ENCODE measurements at places on chromosomes 7 and 10.
A peak's percentile ranks its signal among the peaks of the same experiment; 100 is the strongest.

GRCh38 chr7:127536741-127537140, 48.7 kb downstream of the GCC1 start:
- no peak for DNase-seq

DNA sequence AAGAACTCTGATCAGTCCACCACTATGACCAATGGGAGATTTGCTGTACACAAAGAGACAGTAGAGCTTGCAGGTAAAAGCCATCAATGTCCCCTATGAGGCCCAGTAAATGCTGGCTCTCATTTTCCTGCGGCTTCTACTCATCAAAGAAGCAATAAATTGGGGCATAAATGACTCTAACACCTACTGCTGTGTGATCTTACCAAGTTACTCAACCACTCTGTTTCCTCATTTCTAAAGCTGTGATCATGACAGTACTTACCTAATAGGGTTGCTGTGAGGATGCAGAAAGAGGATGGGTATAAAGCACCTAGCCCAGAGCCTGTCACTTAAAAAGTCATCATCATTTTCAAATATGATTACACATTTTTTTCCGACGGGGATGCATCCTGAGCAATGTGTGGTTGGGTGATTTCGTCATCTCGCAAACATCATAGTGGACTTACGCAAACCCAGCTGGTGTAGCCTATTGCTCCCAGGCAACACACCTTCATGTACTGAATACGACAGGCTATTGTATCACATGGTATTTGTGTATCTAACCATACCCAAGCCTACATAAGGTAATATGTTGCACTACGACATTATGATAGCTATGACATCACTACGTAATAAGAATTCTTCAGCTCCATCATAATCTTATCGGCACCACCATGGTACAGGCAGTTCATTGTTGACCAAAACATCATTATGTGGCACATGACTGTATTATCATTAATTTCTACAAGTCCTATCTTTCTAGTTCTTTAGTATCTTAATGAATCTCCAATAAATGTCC, 7.1 kb upstream of the MGMT start:
- DNase-seq: no peak

- no peak for DNase-seq
These were observed 9.4 kb downstream of the STK17A start for GRCh38 chr7:43592326-43592725.

GRCh38 chr7:142864980-142865747, 10.3 kb downstream of the EPHB6 start:
- no peak for DNase-seq

DNA sequence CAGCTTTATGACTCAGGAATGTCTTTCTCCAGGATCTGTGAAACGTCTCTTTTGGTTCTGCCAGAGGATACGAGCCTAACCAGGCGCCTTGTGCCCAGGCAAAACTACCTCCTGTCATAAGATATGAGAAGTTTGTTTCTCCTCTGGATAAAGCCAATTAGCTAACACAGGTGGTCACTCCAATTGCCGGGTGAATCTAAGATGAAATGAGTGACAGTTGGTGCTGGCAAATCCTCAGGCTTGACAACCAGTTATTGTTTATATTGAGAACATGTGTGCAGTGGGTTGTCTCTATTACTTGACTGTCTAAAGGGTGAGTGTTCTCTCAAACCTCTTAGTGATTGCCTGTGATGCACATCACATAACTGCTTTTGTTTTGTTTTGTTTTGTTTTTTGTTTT, 449.1 kb downstream of the XPNPEP1 start:
- no peak for DNase-seq

- DNase-seq: peak; percentile 6
These were observed 237.4 kb downstream of the WDR11 start for GRCh38 chr10:121088524-121088923.

DNA sequence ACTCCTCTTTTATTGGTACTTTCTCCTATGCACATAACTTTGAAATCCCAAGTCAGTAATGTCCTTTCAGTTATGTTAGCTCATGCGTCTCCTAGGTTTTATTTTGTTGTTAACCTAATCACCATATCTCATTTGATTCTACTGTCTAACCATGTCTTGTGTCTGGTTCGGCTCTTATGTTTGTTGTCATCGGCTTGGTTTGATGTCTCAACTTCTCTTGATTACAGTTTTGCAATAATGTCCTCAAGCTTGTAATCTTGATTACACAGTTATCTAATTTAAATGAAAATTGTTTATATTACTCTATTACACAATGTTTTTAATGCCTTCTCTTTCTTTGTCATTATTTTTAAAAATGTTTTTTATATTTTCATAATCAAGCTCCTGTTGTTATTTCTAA, 35.9 kb upstream of the SEMA3A start:
- DNase-seq: no peak

GRCh38 chr7:155234158-155234492, 63.6 kb upstream of the INSIG1 start:
- no peak for DNase-seq

- no peak for DNase-seq
These were observed 96.4 kb upstream of the ETV1 start for GRCh38 chr7:14085901-14086300.

GRCh38 chr10:95297402-95297801, 6.6 kb upstream of the PDLIM1 start:
- DNase-seq: peak; percentile 8

DNA sequence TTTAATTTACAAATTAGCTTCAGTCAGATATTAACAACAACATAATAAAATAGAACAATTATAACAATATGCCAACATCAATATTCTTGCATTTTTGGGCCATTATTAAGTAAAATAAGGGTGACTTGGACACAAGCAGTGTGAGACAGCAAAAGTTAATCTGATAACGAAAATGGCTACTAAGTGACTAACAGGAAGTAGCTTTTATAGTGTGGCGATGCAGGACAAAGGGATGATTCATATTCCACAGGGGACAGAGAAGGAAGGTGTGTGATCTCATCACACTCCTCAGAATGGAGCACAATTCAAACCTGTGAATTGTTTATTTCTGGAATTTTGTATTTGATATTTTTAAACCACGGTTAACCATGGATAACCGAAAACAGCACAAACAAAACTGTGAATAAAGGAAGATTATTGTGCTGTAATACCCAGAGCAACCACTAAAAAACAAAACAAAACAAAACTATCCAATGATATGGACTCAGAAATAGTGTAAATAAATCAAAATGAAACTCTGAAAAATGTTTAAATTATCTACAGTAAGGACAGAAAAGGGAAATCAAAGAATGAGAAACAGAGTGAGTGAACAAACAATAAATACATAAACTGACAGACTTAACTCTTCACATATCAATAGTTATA, 66.9 kb upstream of the TFEC start:
- DNase-seq: no peak

GRCh38 chr7:6242561-6242960, 29.9 kb downstream of the CYTH3 start:
- DNase-seq: no peak

- no peak for DNase-seq
These were observed 141.6 kb downstream of the PKD1L1 start for GRCh38 chr7:47806701-47807103.

- DNase-seq: no peak
These were observed 43.5 kb upstream of the ZMIZ1 start for GRCh38 chr10:79025199-79025832.

GRCh38 chr7:24899161-24899560, 80.8 kb downstream of the OSBPL3 start:
- no peak for DNase-seq

- no peak for DNase-seq
These were observed 126.0 kb downstream of the STRA8 start for GRCh38 chr7:135359615-135360014.

DNA sequence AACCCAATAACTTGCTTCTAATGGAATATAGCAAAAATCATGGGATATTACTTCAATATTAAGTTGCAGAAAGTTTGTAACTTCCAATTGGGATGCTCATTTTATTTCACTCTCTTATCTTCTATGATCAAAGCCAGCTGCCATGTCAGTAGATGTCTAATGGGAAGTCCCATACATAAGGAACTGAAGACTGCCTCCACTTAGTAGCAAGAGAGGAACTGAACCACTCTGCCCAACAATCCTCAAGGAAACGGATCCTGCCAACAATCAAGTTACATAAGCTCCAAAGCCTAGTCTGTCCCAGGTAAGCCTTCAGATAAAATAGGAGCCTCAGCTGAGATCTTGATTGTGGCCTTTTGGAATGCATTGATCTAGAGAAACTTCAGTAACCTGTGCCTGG, 431.5 kb upstream of the PCDH15 start:
- no peak for DNase-seq

DNA sequence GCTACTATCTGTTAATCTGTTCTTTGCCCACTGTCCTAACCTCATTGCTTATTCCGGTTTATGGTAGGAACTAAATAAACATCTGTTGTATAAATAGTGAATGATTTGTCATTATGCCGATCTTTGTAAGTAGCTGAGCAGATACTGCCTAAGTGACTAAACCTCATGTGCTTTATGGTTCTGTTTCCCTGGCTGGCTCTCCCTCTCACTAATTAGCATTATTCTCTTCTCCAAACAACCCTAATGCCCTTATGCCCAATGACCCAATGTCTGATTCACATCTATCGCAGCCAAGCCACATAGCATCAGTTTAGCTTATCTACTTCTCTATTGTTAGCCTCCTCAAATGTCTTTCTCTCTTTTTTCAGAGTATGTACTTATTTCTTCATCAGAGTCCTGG, 462.3 kb upstream of the POT1 start:
- no peak for DNase-seq

DNA sequence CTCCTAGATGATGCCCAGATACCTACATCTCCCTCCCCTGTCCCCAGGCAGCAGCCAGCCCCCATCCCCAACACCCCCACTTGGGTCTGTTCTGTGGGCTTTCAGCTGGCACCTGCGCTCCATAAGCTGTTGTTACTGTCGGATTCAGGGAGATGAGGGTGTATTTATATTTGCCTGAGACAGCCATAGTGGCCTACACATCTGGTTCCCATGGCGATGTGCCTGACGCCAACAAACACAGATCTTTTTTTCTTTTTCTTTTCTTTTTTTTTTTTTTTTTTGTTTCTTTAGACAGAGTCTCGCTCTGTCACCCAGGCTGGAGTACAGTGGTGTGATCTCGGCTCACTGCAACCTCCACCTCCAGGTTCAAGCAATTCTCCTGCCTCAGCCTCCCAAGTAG, 73.1 kb downstream of the CLIP2 start:
- DNase-seq: no peak

DNA sequence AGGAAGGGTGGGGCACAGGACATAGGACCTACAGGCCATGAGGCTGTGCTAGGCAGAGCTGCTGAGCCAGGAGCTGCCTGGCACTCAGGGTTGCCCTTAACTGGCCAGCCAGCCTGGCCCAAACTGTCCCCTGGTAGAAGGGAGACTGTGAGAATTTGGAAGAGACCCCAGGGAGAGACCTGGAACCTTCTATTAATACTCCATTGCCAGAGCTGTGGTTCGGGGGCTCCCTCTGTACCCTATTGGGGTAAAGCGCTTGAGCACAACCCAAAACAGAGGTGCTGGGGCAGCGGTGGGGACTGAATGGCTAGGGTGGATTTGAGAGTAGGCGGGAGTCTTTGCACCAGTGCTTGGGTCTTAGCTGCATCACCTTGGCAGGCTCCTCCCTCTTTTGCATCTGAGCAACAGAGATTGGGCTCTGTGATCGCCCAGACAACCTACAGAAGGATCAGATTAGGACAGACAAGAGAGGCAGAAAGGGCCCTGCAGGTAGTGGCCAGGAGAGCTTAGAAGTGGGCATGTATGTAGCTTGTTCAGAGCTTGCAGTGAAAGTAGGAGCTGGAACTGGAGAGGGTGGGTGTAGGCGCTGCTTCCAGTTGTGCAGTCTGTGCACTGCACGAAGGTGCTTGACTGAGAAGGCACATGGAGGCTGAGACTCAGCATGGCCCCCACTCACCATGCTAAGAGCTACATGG, 53.3 kb downstream of the ADCYAP1R1 start:
- no peak for DNase-seq

DNA sequence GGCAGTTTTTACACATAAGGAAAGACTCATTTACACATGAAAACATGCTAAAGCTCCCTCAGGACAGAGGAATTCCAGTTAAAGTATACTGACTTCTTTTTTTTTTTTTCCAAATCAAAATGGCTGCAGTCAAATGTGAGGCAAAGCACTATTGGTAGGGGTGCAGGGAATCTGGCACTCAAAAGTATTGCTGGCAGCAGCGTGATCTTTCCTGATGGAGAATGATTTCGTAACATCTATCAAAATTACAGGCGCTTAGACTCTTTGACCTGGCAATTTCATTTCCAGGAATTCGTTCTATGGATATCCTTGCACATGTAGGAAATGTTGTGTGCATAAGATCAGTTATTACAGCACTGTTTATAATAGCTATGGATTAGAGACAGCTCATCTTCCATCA, 65.7 kb downstream of the VSTM4 start:
- no peak for DNase-seq

- DNase-seq: no peak
These were observed 32.7 kb upstream of the MACC1 start for GRCh38 chr7:20249920-20250319.

DNA sequence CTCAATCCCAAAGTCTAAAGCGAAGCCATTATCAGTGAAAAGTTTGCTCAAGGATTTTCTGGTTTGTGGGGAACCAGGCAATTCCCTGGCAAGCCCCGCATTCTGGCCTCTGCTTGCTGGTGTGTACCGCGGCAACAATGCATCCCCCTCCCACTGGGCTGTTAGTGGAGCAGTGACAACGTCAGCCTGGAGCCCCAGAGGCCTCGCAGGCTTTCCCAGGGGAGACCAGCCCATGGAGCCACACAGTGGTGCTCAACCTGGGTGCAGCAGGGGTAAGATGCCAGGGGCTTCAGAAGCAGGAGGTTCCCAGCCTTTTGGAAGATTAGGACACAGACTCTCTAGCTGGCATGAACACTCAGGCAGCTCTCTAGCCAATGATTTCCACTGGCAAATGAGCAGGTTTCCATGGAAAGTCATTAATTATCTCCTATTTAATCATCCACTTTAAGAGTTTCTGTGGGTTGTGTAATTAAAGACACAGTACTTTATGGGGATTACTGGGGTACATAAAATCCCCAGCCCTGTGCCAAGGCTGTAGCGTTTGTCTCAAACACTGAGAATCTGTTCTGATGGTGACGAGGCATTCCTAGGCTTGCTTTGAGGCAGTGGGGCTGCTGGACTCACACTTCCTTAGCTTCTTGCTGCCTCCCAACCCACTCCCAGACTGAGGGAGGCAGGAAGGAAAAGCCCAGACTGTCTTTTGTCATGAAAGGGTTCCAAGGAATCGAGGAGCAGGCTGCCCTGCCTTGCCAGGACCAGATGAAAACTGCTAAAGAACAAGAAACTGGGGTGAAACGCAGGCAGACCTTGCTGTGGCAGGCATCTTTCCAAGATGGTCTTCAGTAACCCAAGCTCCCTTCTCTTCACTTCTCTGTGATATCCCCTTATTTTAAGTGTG, 411.9 kb upstream of the SHH start:
- no peak for DNase-seq

GRCh38 chr7:44377134-44377463, 51.7 kb upstream of the CAMK2B start:
- no peak for DNase-seq

GRCh38 chr7:158404031-158404761, 183.4 kb downstream of the PTPRN2 start:
- DNase-seq: no peak
